NCI-H82 (cell line): ENCODE measurements at places on chromosomes 1 and 21.

DNA sequence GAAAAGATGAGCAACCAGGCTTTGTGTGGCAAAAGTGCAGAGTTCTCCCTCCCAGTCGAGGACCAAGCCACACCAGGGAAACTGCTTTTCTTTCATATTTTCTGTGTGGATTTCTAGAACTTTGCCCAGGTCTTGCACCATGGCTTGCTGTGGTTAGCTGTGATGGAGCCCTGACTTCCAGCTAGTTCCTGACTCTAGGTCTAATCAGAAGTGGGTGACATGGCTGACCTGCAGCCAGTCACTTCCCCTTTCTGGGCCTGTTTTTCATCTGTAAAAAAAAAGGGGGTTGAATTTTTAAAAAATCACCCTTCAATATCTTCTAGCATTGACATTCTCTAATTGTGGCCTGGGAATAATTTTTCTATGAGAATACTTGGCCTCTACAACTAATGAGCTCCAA is 491.2 kb upstream of the USP24 start:
- no peak for DNase-seq

DNA sequence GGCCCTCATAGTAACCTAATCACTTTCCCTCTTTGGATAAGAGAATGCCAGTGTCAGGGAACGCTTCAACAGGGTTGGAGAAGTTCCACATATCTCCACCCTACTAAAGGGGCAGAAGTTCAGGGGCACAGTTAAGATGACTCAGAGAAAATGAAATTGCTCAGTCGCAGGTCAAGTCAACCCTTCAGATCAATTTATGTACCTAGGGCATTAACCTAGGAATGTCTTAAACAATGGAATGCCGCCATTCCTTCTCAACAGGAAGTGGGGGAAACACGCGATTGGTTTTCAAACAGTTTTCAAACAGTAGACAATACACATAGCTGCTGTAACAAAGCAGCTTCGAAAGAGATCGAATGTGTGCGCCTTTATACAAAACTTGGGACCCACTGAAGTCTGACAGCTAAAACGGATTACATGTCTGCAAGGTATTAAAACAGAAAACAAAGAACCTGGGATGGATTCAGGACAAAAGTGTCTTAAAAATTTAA is 897 bp downstream of the SLC25A24 start:
- DNase-seq: peak; percentile 44

- peak; percentile 26 for DNase-seq
These were observed 27.3 kb upstream of the BCAR3 start for GRCh38 chr1:93708734-93709481.

- DNase-seq: no peak
These were observed 60.4 kb upstream of the NEK7 start for GRCh38 chr1:198096390-198096789.

DNA sequence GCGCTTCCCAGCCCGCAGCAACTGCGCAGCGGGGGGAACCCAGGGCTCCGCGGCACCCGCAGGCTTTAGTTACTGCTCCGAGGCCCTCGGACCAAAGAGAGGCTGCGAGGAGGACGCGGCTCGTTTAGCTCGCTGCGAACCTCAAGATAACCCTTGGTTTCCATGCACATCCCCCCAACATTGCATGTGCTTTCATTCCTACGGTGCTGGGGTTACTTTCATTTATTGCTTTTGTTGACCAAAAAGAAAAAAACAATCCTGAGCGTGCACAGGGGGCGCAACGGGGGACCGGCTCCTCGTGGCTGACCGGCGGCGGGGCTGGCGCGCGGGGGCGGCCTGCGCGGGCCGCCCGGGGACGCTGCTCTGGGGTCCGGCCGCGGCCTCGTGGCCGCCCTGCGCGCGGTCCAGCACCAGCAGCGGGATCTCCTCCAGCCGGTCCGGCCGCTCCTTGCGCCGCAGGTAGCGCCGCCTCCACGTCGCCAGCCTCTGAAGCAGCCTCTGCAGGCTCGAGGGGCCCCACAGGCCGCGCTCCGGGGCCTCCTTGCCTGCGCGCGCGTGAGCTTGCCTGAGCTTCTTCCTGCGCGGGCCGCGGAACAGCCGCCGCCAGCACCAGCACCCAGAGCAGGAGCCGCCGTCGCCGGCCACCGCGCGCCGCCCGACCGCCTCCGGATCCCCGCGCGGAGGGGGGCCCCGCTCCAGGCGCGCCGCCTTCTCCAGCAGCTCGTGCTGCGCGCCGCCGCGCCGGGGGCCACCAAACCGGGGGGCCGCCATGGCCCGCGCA is 77.4 kb downstream of the DESI2 start:
- DNase-seq: no peak

GRCh38 chr1:39076127-39076798 is 50.1 kb downstream of the NDUFS5 start:
- DNase-seq: no peak

- peak; percentile 53 for DNase-seq
These were observed 363.5 kb upstream of the DUSP10 start for GRCh38 chr1:222105393-222105737.

DNA sequence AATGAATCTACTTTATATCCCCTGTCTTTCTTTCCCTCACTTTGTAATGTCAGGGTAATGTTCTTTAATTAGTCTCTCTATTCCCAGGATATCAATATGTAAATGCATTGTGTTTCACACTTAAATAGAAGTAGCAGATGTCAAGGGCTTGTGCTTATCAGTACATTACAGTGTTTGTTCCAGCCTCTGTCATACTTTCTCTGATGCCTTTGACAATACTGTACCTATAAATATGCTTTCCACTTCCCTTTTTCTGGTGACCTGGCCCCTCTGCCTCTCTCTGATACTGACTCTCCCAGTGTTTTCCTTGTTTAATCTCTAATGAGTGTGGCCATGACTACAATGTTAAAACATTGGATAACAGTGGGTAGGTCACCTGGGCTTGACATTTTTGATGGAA is 862.0 kb upstream of the NEGR1 start:
- DNase-seq: no peak

DNA sequence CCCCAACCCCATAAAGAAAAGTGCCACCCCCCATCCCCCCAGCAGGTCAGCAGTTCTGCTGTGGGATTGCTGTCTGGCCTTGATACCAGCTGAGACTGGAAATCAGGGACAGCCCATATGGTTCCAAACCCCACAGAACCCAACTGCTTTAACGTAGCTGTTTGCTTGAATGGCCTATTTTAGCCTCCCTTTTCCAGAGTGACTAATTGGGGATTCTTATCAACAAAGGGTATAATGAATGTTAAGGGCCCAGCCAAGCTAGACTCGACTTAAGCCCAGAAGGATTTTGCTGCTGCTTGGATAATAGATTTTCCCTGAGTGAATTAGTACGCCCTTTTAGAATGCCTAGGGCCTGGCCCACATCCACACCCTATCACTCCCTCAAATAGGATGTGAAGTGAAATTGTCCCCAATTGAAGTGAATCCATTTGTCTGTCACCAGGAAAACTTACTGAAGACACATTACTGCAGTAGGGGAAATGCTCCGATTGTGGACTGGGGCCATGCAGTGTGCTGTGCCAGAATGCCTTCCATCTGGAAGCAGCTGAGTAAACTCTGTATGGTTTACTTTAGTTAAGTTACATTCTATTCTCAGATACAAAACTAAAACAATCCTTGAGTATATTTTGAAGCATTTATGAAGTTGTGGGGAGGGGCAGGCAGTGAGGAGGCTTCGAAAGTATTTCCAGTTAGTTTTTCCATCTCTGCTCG is 156.9 kb downstream of the DHRS3 start:
- no peak for DNase-seq

GRCh38 chr21:36178349-36178748 is 21.7 kb downstream of the DOP1B start:
- DNase-seq: no peak

GRCh38 chr1:198880818-198881597 is 242.2 kb downstream of the PTPRC start:
- no peak for DNase-seq

GRCh38 chr1:23745515-23745914 is 2.2 kb downstream of the ELOA start:
- peak; percentile 54 for DNase-seq

- DNase-seq: peak; percentile 66
These were observed 1.2 kb downstream of the LBR start for GRCh38 chr1:225426395-225427234.

DNA sequence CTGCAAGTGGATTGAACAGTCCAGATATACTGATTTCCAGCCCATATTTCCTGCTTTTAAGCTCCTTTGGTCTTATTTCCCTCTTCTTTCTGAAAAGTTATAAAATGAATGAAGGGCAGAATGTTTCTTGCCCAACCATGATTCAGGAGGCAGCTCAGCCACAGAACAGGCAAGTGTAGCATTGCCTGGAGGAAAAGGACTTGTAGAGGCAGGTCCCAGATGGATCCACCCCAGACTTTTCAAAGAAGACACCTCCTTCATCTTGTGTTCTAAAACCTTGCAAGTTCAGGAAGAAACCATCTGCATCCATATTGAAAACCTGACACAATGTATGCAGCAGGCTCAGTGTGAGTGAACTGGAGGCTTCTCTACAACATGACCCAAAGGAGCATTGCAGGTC is at the start of gene CLCA2:
Gene CLCA2 (plus strand): TSS at position 299 of the 400 bp plus-strand sequence. CDS start 77 bp downstream, at position 376.
- DNase-seq: no peak

DNA sequence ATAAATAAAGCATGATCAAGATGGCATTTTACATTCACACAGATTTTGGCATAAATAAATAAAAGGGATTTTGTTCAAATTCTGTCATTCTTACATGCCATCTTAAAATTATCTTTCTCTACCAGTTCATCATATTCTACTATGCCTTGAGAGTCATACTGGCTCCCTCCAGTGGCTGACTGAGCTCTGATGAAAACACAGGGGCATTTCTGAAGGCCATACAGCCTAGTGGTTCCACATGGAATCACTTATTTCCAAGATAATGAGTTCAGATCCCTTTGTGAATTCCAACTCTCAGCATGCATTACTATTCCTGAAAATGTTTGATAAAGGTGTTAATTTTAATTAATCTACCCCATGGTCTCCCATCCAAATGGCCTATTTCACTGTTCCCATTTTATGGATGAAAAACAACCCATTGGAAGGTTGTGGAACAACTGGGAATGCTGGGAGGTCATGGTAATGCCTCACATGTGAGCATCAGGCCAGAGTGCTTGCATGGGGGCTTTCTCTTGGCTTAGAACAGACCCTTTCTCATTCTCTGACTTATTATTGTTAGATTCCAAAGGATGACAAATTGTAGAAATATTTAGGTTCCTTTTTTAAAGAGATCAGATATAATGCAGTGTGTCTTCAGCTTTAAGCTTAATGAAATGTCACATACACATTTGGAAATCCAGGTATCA is 622.4 kb upstream of the PKN2 start:
- peak; percentile 85 for DNase-seq

DNA sequence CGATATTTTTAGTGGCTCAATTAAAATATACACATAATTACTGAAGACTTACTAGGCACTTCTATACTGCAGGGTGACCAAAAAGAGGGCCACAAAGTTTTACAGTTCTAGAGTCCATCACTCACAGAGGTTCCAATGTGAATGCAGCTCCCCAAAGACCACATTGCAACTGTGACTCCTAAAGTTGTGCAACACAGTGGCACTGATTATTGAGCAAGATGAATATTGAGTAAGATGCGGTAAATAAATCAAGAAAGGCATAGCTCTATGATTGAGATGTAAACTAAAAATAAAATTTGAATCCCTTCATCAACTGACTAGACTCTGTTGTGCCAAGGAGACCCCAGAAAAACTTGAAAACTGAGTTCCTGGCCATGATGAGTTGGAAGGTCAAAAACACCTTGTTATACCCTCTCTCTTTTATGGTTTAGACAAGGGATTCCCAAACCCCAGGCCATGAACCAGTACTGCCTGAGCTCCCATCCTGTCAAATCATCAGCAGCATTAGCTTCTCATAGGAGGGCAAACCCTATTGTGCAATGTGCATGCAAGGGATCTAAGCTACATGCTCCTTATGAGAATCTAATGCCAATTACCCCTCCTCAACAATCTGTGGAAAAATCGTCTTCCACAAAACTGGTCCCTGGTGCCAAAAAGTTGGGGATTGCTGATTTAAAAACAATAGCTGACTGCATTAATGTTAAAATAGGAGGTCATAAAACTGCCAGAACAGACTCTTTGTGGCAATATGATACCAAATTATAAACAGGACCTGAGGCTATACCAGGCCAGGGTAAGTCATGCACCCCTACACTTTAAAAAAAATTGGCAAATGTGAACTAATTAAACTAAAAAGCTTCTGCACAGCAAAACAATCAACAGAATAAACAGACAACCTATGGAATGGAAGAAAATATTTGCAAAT is 94.3 kb downstream of the ADGRL4 start:
- no peak for DNase-seq

DNA sequence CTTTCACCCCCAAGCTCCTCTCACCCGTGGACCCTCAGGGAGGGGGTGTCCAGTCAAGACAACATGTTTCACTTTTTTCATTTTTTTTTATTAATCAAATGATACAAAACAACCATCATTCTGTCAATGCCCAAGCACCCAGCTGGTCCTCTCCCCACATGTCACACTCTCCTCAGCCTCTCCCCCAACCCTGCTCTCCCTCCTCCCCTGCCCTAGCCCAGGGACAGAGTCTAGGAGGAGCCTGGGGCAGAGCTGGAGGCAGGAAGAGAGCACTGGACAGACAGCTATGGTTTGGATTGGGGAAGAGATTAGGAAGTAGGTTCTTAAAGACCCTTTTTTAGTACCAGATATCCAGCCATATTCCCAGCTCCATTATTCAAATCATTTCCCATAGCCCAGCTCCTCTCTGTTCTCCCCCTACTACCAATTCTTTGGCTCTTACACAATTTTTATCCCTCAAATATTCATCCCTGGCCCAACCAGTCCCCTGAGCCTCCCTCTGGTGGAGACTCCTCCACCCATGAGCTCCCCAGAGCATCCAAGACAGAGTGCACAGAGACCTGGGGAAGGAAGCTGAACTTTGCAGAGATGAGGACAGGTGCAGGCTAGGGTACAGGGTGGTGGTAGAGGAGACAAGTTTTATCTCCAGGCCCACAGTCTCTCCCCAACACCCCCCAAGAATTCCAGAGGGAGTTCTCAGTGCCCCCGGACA is 1.4 kb upstream of the S100A16 start:
- no peak for DNase-seq

GRCh38 chr1:93143136-93143535 is 37.1 kb downstream of the TMED5 start:
- no peak for DNase-seq

DNA sequence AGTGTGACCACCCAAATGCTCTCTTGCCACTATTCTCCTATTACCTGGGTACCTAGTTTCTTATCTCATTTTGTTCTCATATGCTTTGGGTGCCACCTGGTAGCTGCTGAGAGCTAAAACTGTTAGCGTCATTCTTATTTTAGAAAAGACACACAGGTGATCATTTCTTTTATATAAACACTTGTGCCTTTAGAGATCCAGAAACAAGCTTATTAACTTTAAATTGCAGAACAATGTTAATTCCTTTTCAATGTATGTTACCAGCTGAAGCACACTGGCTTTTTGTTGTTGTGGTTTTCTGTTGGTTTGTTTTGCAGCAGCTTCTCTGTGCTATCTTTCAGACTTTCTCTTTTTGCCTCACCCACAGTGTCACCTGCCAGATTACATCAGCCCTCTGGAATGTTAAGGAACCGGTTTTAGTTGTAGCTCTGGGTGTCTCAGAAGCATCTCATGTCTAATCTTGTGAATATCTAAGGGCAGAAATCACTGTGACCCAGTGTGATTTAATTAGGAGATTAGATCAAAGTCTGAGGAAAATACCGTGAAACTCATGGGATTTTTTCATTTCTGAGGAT is 43.4 kb upstream of the SLC19A2 start:
- DNase-seq: peak; percentile 20
